Posterior cingulate gyrus (tissue), 11 donors: ENCODE measurements at places on chromosomes 13 and 19.

- no peak for DNase-seq
Measured at GRCh38 chr19:8449830-8450229, 5.1 kb downstream of the HNRNPM start.

DNA sequence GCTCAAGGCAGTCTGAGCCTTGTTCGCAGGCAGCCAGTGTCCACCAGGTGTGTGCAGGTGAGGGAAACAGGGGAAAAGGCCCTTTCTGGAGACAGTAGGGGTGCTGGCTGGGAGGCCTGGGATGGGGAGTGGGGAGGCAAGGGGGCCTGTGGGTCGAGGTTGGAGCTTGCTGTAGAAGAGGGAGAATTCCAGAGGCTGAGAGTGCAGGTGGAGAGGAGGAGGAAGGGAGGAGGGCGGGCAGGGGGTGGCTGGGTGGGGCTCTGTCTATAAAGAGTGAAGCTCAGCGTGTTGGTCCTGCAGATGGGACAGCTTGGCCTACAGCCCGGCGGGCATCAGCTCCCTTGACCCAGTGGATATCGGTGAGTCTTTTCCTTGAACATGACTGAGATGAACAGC, at the start of gene CCL25:
Gene CCL25 (plus strand): TSS at position 297 of the 396 bp plus-strand sequence. CDS start 290 bp downstream, outside the sequence.
- DNase-seq: no peak

DNA sequence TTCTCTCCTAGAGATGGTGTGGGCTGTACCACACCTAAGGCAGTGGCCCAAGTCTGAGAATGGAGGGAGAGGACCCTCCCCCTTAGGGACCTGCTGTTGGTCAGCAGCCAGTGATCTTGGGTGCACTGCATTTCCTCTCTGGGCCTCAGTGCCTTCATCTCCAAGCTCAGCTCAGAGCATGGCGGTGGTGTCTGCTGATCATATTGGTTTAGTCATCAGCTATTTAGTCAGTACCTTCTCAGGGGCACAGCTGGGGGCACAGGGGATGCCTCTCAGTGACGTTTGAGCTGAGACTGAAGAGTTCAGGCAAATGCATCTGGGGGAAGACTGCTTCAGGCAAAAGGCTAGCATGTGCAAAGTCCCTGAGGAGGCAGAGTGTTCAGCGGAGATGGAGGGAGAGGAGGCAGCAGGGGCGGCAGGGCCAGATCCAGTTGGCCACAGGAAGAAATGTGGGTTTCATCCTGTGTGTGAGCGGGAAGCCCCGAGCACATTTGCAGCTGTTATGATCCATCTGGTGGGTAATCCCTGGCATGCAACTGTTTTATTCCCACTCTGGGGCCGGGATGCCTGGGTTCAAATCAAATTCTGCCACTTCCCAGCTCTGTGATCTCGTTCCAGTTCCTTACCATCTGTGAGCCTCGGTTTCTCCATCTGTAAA, 15.7 kb upstream of the PGLS start:
- no peak for DNase-seq

DNA sequence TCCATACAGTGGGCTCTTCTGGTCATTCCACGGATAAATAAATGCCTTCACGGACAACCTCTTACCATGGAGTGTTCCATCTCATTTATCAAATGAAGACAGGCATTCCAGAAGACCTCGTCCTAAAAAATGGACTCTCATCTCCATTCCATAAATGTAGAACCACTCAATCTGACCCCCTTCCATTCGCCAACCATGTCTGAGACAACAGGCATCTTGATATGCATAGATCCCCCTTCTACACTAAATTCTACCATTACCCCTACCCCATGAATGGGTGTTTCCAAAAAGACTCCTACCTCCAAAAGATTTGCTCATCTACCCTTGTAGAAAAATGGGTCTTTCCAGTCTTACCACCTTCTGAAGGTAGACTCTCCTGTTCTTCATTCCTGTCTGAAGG, 9.0 kb downstream of the RASIP1 start:
- DNase-seq: no peak

GRCh38 chr13:106357198-106357597, 178.3 kb downstream of the EFNB2 start:
- DNase-seq: no peak

DNA sequence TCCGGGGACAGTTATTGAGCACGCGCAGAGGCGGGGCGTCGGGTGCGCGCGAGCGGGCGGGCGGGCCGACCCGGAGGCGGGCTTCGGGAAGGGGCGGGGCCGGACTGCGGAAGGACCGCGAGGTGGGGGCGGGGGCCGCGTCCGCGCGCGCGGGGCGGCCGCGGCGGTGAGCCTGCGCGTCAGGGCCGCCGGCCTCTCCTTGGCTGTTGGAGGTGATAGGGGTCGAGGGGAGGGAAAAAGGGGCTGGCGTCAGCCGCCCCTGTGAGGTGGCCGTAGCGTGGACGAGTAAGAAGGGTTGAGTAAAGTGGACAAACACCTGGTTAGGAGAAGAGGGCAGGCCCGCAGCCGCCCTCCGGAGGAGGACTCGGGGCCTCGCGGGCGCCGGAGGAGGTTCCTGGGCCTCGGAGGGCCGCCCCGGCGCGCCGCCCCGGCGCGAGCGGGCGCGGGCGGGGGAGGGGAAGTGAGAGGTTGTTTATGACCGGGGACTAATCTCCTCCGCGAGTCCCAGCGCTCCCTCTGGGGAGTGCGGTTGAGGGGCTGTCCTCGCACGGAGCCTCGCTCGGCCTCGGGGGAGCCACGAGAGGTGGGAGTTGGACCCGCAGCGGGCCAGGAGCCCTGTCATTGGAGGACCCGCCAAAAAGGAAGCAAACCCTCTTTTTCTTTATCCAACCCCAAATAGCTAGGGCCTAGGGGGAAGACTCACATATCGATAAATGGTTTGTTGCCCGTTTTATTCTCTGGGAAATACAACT, 547 bp upstream of the INTS6 start:
- DNase-seq: peak; percentile 80
